ENCODE measurements at places on chromosomes 6 and 20.

DNA sequence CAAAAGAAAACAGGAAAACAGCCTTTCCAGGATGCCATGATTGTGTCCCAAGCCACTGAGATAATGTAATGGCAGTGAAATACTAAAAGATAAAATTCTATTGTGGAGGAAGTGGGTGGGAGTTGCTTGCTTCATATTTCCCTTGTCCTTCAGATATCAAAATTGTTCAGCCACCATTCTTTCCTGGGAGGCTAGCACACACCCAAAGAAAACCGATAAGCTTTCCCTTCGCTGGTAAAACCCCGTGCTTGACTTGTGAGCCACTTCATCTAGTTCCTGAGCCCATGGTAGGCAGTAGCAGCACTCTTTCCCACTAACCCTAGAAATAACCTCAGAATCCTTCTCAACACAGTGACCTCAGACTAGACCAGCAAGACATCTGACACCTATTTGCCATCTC lies 357.4 kb upstream of the PLCB4 start:
- no peak for DNase-seq

- DNase-seq: no peak
These were observed 94.5 kb upstream of the ANKEF1 start for GRCh38 chr20:9940329-9940728.

- DNase-seq: no peak
These were observed 10.6 kb upstream of the TBC1D20 start for GRCh38 chr20:472889-473292.

- no peak for DNase-seq
These were observed 27.1 kb upstream of the MICB start for GRCh38 chr6:31470801-31471200.

- DNase-seq: peak; percentile 58
These were observed 108.4 kb upstream of the PRSS16 start for GRCh38 chr6:27138837-27139755.

GRCh38 chr6:157562997-157563396 lies 182.0 kb downstream of the ZDHHC14 start:
- no peak for DNase-seq

GRCh38 chr20:51417250-51418136 lies 125.0 kb downstream of the NFATC2 start:
- no peak for DNase-seq

DNA sequence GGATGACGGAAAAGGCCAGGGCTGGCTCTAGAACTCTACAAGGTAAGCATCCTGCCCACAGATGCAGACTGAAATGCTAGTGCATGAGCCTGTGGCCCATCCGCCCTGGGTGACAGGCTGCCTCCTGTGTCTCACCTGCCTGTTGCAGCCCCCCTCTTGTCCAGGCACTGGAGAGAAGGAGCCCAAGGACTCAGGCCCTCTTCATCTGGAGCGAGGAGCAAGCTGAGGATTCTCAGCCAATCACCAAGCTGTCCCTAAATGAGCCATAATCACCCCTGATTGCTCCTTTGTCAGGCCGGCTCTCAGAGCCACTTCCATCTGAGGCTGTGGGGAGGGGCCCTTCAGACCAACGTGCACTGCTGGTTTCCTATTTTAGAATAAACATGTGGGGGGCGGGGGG lies 10.0 kb upstream of the SLC32A1 start:
- no peak for DNase-seq

DNA sequence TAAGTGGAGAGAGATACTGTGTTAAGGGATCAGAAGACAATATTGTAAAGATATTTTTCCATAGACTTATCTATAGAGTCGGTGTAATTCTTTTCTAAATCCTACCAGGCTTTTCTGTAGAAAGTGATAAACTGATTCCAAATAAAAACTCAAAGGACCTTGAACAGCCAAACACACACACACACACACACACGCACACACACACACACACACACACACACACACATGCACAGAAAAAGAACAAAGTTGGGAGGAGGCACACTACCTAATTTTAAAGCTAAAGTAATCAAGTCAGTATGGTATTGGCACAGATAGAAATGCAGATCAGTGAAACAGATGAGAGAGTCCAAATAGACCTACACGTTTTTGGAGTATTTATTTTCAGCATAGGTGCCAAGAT lies 456.2 kb downstream of the CDC5L start:
- no peak for DNase-seq

DNA sequence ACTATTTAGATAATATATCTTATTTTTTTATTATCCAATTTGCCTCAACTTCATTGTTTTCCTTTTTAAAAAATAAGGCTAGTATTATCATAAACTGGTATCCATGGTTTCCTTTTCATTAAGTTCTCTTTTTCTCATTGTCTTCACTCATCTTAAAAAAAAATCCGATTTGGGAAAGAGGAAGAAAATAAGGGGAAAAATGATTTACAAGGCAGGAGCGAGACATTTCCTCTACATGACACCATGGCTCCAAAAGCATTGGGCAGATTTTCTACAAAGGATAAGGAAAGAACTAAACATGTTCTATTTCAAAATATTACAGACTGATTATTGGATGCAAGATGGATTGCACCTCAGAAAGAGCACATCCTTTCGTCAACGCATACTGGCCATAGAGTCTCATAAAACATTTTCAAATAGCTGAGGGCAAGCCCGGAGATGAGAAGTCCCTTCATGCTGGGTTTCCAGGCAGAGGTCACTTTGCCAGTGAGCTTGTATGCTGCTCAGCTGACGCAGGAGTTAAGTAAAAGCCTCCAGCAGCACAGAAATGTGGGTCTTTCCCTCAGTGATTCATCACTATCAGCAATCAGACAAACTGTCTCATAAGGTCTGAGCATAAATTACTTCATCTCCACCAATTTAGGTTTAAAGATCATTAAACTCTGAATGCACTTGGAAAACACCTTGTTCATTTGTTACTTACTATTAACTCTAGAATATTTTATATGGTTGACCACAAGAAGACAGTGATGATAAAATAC lies 129.0 kb upstream of the TNFAIP3 start:
- no peak for DNase-seq

GRCh38 chr6:31587791-31588777 lies 2.0 kb downstream of the LST1 start:
- DNase-seq: no peak

DNA sequence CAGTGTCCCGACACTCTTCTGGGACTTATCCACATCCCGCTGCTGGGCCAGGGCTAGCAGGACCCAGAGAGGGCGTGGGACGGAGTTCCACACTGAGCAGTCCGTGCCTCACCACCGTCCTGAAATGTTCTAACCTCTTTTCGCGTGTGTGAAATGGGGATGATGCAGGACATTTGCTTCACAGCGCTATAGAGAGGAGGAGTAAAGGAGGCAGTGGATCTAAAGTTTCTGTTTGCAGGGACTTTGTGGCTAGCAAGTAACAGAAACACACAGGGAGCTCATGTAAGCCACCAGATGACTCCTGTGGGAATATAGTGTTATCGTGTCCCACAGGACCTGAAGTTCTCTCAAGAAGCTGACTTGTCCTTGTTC lies 634 bp downstream of the ITPA start:
- no peak for DNase-seq

DNA sequence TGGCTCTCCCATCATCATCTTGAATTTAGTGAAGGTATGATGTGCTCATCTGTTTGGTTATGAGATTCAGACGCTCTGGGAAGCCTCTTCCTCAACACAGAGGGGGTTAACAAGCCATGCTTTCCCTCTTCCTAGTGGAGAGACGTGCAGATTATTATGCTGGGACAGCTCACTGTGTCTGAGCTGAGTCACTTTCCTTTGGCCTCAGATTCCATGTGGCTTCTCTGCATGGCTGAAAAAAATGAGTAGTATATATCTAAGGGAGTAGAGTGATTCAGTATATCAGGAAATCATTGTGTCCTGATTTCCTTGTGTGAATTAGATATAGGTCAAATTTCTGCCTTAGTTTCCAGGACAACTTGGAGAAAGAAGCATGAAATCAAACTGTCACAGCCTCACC lies 52.6 kb downstream of the FIG4 start:
- DNase-seq: no peak

Measured in stimulated activated naive CD4-positive, alpha-beta T cell (primary cell).